RCC 7860 (cell line): ENCODE measurements at places on chromosomes 12 and 14.

- DNase-seq: no peak
Observed at GRCh38 chr12:1630827-1631591, 2.0 kb downstream of the WNT5B start.

DNA sequence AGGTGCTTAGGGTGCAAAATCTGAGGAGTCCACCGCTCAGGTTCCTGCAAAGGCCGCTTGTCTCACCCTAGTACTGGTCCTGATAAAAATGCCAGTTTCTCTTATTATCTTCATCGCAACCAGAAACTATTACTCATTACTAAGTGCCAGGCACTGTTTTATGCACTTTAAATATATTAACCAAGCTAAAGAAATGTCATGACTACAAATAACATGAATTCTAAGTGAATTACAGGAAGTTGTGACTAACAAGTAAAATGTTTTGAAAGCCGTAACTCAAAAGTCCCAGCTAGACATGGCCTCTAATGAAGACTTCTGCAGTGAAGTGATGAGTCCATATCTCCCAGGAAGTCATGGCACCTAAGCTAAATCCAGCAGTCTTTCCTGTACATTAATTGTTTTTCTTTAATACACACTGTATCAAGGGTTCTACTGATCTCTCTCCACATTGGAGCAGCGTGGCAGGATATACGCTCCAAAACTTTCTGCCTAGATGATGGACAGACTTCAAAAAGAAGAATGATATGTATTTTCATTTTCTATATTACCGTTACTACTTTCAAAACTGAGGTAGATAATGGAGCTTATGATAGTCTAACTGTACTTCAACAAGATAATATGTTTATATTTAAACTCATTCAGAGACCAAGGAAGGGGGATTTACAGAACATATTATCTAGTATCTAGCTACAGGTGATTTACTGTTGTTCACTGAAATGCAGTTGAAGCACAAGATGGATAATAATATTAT is 117.3 kb upstream of the ARID2 start:
- no peak for DNase-seq

GRCh38 chr12:119679490-119679889 is 11.6 kb downstream of the PRKAB1 start:
- DNase-seq: no peak

DNA sequence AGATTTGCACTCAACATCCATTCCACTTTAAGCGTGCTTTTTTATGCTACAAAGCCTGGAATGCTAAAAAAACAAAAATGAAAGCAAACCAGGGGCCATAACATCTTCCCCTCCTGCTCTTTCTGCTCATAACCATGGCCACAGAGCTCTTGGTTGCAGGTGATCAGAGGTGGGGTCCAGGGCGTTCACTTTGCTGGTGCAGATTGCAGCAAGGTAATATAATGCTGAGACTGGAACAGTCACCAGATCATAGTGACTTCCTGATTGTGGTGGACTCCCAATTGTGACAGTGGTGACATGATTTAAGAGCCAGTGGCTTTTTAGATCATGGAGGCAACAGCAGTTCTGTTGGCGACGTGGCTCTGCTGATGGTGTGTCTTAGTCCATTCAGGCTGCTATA is 115.0 kb upstream of the CPM start:
- DNase-seq: no peak

DNA sequence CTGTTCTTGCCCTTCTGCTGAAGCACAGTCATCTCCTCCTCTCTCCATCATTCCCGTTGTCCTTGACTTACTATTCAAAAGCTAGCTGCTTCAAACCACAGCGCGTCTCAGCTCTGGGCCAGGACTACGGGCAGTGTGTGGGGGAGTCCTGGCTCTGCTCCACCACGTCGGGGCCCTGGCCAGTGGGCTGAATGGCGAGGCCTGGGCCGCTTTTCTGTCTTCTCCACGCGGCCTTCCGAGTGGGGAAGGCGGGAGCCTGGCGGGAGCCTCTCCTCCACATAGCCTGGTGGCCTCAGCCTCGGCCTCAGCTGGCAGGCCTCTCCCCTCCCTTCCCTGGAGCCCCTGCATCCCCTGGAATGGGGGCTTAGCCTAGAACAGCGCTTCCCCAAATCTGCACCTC is 16.5 kb downstream of the ANKRD9 start:
- DNase-seq: no peak

GRCh38 chr14:68550338-68550715 is 242.5 kb downstream of the ZFP36L1 start:
- peak; percentile 52 for DNase-seq

GRCh38 chr14:23916446-23916845 is 37.1 kb upstream of the DHRS4 start:
- no peak for DNase-seq

DNA sequence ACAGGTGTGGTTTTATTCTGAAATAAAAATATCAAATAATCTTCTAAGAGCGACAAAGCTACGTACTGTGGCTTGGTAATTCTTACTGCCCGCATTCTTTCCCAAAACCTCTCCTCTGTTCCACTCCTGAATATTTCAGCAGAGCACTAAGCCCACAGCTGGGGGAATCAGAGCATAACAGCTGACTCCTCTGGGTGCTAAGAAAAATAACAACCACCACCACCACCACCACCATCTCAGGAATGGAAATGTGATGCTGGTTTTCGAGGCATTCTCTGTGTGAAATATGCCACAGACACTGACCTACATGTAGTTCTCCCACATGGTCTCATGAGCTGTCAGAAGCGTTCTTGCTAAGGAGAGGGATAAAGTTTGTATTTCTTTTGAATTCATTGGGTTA is 183.7 kb downstream of the BMP4 start:
- no peak for DNase-seq

DNA sequence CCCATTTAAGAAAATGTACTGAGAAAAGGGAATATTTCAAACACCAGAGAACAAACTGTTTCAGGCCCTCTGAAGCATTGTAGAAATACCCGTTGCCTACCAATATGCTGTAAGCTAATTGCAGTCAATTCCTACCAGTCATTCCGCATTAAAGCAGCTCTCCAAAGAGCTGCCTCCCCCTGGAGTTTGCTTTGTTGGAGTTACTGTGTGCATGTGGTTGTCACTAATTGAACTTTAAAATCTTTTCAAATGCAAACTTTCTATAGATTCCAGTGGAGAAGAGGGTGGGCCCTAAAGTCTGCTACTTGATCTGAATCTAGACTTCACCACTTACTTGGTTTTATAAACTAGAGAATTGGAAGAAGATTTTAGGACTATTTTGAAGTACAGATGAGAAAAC is 112.7 kb downstream of the PLXNC1 start:
- no peak for DNase-seq

GRCh38 chr14:95196268-95196667 is 38.9 kb upstream of the DICER1 start:
- no peak for DNase-seq

GRCh38 chr14:37580146-37580545 is 14.9 kb downstream of the FOXA1 start:
- DNase-seq: peak; percentile 4

GRCh38 chr14:104509673-104510072 is 69.9 kb upstream of the C14orf180 start:
- DNase-seq: no peak

DNA sequence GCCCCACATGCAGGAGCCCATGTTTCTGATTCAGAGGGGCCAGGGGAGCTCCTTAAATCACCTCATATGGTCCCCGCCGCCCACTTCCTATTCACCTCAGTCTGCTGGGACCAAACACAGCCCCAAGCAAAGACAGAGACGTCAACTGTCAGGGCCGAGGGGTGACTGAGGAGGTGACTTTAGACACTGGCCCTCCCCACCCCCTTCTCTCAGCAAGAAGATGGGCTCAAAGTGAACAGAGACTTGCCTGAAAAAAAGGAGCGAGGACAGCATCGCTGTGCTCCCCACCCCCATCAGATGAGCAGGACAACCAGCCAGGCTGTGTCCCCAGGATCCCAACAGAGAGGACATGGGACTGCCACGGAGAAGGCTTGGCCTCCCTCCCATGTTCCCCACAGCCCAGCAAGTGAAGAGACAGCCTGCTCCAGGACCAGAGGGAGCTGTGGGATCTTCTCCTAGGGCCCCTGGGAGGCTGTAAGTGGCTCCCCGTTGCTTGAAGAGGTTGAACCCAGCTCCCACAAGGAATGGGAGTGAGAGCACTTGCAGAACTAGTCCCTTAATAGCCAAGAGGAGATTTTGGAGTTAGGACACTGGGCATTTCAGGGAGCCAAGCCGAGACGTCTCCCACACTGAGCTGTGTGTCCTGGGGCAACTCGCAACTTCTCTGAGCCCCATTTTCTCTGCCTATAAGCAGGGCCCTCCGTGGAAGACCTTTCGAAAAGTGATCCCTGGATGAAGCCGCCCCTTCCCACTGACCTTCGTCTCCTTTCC is 1.3 kb upstream of the KRT79 start:
- no peak for DNase-seq

DNA sequence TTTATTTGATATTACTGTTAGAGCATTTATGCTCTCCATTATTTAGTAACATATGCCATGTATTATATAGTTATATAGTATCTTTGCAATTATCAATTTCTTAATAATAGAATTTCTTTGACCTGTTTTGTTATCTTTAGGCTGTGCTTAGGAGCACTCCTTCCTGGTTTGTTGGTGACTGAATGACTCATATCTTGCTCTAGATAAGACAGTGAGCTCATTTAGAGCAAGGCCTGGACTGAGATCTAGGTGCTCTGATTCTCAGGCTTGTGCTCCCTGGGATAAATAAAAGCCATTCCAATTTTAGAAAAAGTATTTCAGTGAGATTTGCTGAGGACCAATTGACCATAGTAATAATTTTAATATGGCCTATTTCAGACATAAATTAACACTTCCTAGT is 951.2 kb downstream of the FLRT2 start:
- peak; percentile 4 for DNase-seq

DNA sequence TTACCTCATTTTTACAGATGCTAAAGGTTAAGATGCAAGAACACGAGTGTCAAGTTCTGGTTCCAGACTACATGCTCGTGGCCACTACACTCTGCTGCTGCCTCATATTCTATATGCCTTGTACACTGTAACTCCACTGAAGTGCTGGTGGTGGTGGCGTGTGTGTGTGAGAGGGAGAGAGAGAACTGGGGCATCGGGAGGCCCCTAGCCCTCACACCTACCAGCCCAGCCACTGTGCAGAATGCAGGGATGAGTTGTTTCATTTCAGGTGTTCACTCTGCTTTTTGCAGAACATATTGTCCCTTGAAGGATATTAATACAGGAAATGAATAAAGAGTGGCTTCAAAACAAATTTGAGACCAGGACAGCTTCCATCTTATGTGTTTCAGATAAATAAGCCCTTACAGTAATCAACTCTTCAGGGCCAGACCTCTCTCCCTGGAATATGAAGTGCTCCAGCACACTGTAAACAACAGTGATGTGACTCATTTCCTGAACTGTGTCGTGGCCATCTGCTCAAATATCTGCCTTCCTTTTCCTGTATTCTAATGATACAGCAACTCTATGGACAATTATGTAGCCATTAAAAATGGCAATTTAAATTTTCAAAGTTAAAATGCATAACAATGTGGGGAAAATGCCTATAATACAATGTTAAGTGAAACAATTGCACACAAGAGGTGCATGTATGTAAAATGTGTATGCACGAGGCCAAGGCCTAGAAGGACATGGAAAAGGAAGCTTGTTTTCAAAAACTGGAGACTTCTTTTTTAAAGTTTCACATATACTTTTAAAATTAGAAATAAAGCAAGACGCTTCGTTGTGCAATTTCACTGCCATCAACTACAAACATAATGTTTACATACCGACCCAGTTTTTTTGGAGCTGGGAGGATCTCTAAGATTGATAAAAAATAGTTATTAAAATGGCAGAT is 215.4 kb downstream of the PELI2 start:
- DNase-seq: peak; percentile 4

DNA sequence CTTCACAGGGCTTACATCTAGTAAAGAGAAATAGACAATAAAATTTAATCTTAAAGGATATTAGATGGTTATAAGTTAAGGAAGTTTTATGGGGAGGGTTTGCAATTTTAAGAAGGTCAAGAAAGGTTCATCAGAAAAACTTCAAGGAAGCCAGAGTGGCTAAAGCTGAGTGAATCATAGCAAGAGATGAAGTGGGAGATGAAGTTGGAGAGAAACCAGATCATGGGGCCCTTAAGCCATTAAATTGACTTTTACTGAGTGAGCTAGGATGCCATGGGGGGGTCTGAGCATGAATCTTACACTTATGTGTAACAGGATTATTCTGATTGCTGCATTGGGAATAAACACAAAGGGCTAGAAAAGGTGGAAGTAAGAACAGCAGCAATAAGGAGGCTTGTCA is 189.2 kb downstream of the LRIG3 start:
- DNase-seq: no peak

- no peak for DNase-seq
Observed at GRCh38 chr12:131827961-131828534, at the start of gene MMP17. Gene MMP17 (plus strand): TSS chr12:131828393. CDS start chr12:131828495, 102 bp downstream.

- DNase-seq: no peak
Observed at GRCh38 chr12:14935031-14935430, 3.3 kb downstream of the ERP27 start.

DNA sequence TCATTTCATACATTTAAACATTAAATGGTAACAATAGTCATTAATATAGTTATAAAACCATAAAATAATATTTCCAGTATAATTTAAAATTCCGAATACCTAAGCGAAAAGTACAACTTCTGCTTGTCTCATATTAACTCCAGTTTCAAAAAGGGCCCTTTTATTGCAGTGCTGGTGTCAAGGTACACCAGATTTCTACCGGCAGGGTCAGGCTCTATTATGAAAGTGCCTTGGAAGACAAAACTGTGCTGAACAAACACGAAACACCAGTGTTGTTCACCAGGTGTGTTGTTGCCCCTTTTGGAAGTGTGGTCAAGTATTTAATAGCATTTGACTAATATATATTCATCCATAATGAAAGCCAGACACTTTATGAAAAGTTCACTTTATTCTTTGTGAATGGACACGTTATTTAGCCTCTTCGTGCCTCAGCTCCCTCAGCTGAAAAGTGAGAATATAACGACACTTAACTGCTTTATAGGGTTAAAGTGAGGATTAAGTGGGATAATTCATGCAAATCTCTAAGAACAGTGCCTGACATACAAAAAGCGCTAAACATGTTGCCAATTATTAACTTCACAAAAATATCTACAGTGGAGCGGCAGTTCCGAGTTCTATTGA is 20.3 kb upstream of the GNS start:
- no peak for DNase-seq

DNA sequence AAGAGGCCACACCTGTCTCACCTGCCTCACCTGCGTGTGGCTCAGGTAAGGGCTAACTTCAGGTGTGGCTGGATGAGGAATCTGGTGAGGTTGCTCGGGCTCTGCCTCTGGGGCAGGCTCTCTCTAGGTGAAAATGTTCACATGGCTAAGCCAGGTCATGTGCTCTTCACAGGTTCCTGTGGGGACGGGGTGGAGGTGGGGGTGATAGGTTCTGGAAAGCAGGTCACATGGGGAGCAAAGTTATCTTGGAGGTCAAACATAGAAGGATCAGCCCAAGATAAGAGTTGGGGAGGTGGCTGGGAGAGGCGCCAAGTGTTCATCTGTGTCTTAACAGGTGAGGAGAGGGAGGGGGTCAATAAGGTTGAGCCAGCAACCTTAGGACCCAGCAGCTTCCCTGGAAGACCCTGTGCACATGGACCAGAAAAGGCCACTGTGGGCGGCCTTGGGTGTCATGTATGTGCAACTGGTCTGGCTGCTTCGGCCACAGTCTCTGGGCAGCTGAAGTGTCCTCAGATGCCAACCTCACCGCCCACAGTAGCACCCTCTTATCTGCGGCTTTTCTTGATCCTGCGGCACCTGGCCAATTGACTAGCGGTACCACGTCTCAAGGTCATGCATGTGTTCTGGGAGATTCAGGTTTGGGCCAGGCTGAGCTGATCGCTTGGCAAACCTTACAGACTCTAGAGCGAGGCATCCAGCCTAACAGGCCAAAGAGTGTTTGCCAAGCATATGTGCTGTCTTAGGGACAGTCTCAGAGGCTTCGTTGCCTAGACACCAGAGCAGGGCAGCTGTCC is 60.5 kb downstream of the CACNA1C start:
- no peak for DNase-seq
